Activated naive CD8-positive, alpha-beta T cell treated with anti-CD3 and anti-CD28 coated beads for 36 hours (primary cell): ENCODE measurements at places on chromosomes 16 and 17. TPM values are rescaled to one million over a fixed set of nuclear protein-coding genes. Genes with fewer than 3 reads are reported as not detected.

RAB40B gene
- 2.1 TPM for total RNA-seq

CACNA1H gene
- 0.32 TPM for total RNA-seq

- no peak for DNase-seq
Measured at GRCh38 chr17:5667871-5668270, 83.6 kb upstream of the NLRP1 start.

GRCh38 chr16:55513616-55514015 is 4.7 kb downstream of the LPCAT2 start:
- DNase-seq: no peak

BCO1 gene
- total RNA-seq: not detected

DNA sequence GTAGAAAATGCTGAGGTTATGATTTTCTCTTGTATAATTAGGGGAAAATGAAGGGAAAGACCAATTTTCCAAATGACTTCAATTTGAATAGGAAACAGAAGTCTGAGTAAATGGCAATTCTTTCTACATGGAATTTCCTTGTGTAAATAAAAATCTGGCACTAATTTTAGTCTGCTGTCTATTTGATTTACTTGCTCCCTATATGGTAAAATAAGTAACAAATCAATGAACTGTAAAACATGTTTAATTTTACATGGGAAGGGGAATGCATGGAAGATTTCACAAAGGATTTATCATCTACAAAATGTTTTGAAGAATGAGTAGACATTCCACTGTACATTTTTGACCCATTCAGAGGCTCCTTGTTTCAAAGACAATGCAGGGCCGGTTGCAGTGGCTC is 811.6 kb upstream of the GOT2 start:
- no peak for DNase-seq

ICAM2 gene
- total RNA-seq: 52.9 TPM

PDE6G gene
- 8.6 TPM for total RNA-seq

DNA sequence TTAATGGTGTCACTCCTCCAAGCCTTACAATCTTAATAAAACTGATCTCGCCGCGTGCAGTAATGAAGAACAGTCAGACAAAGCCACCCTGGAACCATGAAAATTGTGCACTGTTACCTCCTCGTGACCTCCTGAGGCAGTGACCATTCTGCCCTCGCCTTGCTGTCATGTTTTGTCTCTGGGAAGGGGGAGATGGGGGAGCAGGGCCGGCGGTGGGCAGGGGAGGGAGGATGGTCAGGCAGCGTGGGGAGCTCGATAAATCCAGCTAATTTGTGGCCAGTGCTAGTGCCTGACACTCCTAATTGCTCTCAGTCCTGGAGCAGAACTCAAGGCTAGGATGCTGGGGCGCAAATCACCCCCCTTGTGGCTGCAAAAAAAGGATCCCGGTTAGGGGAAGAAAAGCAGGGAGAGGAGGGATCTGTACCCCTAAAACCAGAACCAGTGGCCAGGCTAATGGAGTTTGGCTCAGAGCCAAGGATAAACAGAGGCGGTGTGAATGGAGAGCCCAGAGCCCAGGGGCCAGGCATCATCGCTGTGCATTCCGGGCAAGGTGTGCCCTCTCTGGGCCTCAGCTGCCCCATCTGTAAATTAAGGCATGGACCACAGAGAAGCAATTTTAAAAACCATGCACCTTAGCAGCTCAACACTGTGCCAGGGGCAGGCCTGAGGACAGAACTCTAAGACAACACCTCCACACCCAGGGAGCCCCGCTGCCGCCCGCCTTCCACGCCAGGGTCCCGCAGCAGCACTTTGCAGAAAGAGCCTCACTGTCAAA is 113.3 kb downstream of the ZNF423 start:
- DNase-seq: no peak

CCDC154 gene
- 1.3 TPM for total RNA-seq

DNA sequence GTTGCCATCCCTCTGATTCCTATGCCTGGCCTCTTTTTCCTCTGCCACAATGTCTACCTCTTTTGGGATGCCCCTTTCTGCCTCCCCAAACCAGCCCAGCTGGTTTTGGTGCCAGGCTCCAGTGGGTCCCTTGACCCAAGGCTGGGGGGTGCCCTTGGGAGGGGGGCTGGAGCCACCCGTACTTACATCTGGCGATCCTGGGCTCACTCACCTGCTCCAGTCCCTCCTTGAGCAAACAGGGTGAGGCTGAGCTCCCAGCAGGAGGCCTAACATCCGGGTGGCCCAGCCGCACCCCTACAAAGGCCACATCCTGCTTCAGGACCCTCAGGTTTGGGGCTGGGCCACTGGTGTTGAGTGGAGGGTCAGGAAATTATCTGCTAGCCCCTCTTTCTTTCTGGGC is 1.2 kb downstream of the ERN2 start:
- no peak for DNase-seq

SPHK1 gene
- 10.9 TPM for total RNA-seq

- no peak for DNase-seq
Measured at GRCh38 chr16:49776085-49776595, 79.8 kb downstream of the ZNF423 start.

DNA sequence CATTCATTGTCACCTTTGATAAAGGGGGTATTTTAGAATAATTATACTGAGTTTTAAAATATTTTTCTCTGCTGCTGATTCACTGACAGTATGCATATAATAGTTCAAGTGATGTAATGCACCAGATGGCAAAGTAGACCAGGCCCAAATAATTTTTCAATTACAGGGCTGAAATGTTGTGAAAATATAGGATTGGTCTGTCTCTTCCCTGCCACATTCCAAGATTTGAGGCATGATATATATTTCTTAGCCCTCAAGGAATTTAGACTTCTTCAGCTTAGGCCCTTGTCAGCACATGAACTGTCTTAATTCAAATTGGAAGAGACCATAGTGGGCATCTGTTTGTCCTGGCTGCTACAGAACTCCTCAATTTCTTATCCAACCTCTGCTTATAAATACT is 39.2 kb upstream of the SLC12A3 start:
- DNase-seq: no peak

DNA sequence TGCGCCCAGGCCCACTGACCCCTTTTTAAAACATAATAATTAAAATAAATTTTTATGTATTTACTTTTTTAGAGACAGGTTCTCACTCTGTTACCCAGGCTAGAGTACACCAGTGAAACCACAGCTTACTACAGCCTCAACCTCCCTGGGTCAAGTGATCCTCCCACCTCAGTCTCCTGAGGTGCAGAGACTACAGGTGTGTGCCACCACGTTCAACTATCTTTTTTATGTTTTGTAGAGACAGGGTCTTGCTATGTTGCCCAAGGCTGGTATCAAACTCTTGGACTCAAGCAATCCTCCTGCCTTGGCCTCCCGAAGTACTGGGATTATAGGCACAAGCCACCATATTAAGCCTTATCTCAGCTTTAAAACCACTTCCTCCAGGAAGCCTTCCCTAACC is 56.1 kb upstream of the BCAR1 start:
- no peak for DNase-seq

DNA sequence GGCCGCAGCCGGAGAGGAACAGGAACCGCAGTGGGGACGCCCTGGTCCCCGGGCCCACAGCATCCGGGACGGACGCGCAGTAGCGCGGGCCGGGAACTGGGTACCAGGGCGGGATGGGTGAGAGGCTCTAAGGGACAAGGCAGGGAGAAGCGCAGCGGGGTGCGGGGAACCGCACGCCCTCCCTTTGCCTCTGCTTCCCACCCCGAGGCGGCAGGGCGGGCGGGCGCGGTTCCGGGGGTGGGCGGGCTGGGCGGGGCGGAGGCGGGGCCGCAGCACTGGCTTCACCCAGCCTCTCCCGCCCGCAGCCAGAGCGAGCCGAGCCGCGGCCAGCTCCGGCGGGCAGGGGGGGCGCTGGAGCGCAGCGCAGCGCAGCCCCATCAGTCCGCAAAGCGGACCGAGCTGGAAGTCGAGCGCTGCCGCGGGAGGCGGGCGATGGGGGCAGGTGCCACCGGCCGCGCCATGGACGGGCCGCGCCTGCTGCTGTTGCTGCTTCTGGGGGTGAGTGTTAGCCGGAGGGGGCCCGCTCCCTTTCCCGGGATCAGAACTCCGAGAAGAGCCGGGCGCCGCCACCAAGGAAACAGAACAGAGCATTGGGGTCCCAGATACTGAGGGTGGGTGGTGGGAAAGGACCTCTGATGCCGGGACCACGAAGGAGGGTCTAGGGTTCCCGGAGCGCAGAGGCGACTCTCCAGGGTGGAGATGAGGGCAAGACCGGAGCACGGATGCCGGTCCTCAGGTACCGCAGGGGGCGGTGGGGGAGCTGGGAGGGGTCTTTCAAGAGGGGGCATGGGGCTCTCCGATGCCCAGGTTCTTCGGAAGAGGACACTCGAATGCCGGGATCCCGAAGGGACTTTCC is at the start of gene NGFR:
NGFR (plus strand) TSS at position 308 of the 856 bp plus-strand sequence; CDS start at position 433, 125 bp downstream.
- peak; percentile 69 for DNase-seq

DNA sequence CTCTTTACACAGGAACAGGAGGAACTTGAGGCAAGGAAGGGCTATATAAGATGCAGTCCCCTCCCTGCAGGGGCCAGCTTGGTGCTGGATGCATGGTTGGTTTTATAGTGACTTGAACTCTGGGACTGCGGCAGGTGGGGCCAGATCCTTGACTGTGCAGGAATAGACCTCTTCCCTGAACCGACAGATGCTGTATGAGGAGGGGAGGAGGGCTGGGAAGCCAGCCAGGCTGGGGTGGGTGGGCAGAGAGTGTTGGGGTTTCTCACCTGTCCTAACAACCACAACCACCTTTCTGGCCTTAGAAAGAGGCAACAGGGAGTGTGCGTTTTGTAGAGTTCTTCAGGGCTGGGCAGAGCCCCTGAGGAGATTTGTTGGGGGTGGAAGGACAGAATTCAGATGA is 798.1 kb downstream of the KCNJ18 start:
- no peak for DNase-seq

DNA sequence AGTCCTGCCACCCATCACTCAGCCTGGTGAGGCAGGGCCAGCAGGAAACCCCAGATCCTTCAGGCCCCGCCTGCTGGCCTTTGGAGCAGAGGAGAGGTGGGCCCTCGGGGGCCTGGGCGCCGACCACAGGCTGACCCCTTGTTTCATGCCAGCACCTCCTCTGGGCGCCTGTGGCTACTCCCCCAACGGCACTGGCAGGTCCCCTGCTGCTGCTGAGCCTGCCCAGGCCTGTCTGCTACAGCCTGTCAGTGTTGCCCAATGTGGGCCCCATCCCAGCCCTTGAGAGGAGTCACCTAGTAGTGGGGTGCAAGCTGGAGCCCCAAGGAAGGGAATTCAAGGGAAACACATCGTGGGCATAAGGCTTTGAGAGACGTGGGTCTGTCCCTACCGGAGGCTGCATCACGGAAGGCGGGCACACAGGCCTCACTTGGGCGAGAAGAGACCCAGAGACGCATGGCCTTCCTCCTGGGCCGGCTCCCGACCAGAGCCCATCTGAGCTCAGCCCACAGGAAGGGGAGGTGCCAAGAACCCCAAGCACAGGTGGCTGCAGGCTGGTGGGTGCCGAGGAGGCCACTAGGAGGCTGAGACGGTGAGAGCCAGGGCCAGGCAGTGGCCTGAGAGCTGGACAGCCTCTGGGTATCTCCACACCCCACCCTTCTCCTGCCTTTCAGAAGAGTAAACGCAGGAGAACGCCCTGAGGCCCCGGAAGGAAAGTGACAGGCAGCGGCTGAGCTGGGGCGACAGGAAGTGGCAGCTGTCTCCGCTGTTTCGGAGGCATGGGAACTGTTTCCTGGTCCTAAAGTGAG is 8.0 kb upstream of the FASN start:
- peak; percentile 70 for DNase-seq

- DNase-seq: peak; percentile 46
Measured at GRCh38 chr17:20896153-20896649, 146.6 kb downstream of the USP22 start.

DNA sequence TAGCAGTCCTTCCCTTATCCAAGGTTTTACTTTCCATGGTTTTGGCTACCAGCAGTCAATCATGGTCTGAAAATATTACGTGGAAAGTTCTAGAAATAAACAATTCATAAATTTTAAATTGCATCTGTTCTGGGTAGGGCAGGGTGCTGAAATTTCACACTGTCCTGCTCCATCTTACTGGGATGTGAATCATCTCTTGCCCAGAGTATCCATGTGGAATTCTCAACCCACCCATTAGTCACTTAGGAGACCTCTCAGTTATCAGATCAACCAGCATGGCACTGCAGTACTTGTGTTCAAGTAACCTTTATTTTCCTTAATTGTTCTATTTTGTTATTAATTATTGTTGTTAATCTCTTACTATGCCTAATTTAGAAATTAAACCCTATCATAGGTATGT is 202.8 kb upstream of the CPHXL start:
- no peak for DNase-seq

KCNJ16 gene
- not detected for total RNA-seq

TRAF7 gene
- total RNA-seq: 86.4 TPM

DNA sequence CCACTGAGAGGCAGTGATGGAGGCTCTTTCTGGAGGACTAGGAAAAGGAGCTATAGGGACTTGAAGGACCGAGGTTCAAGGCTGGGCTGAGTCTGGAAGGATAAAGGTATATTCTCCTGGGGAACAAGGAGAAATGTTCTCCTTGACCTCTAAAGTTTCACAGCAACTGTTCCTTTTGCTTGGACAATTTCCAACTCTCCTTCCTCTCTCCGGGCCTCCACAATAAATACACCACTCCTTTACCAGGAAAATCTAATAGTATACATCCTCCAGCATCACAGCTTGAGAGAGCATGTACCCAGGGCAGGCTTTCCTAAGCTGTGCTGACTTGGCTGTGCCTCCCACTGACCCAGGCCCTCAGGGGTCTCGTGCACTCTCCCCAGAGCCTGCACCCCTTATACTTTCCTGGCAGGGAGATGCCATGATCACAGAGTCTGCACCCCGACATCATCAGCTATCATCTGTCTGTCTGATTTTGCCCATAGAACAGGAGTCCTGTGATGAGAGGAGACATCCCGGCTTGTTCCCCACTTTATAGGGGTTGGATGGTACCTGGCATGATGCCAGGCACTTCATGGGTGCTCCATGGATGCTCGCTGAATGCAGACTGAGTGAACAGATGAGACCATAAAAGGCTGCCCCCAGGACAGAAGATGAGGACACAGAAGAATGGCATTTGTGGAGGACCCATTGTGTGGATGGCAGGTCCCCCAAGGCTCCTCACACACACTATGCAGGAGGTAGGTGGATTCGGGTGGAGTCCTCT is 582.6 kb upstream of the CDH5 start:
- DNase-seq: no peak

CPPED1 gene
- total RNA-seq: 5.1 TPM

NPIPA7 gene
- 7.4 TPM for total RNA-seq

- no peak for DNase-seq
Measured at GRCh38 chr17:73971127-73971526, 232.4 kb upstream of the RPL38 start.

GRCh38 chr17:56113486-56113885 is 39.8 kb upstream of the ANKFN1 start:
- no peak for DNase-seq

CHST4 gene
- 0.19 TPM for total RNA-seq

DNA sequence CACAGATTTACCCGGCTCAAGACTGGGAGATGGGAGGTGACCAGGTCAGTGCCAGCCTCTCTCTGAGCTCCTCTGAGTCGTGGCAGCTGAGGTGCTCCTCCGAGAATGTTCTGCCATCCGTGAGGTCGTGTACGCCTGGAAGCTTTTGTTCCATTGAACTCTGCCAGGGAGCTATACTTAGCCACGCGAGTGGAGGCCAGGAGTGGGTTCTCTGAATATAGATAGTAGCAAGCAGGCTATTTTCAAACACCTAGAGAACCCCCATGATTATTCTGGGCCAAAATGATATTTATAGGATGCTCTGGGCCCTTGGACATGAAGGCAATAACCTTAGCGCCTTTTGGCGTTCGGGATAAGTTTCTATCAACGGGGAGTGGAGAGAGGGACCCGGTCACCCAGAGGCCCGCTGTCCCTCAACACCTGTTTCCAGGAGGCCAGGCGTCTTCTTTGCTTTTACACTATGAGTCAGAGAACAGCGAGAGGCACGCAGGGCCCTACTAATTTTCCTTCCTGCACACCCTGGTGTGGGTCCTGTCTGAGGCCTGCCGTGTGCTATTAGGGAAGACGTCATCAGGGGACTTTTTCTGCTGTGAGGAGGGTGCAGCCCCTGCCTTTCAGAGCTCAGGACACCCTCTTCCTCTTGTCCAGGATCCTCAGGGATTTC is 11.0 kb upstream of the MVD start:
- no peak for DNase-seq
